ENCODE measurements at places on chromosomes 12 and 14.

DNA sequence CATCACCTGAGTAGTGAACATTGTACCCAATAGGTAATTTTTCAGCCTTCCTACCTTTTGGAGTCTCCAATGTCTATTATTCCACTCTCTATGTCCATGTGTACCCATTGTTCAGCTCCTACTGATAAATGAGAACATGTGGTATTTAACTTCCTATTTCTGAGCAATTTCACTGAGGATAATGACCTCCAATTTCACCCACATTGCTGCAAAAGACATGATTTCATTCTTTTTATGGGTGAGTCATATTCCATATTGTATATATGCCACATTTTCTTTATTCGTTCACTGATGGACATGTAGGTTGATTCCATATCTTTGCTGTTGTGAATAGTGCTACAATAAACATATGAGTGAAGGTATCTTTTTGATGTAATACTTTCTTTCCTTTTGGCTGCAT, 16.4 kb upstream of the BTG1 start:
- no peak for DNase-seq

- DNase-seq = peak; percentile 19
Observed at GRCh38 chr14:78758333-78758732, 588.2 kb downstream of the NRXN3 start.

DNA sequence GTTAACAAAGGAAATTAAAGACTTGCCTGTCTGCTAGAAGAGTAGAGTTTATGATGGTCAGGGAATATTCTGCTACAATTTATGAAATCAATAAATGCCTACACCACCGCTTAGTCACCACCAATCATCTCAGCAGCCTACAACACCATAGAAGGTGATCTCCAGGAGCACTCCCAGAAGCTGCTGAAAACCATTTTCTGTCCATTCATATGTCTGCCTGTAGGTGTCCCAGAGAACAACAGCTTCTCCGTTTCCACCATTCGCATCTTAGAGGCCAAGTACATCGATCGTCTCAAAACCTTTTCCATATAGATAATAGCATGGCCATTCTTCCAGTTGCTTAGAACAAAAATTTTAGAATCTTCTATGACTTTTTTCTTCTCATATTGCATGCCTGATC, 303.4 kb downstream of the KCNC2 start:
- DNase-seq = no peak

- DNase-seq = no peak
Observed at GRCh38 chr12:6925540-6926279, 2.0 kb upstream of the ATN1 start.

DNA sequence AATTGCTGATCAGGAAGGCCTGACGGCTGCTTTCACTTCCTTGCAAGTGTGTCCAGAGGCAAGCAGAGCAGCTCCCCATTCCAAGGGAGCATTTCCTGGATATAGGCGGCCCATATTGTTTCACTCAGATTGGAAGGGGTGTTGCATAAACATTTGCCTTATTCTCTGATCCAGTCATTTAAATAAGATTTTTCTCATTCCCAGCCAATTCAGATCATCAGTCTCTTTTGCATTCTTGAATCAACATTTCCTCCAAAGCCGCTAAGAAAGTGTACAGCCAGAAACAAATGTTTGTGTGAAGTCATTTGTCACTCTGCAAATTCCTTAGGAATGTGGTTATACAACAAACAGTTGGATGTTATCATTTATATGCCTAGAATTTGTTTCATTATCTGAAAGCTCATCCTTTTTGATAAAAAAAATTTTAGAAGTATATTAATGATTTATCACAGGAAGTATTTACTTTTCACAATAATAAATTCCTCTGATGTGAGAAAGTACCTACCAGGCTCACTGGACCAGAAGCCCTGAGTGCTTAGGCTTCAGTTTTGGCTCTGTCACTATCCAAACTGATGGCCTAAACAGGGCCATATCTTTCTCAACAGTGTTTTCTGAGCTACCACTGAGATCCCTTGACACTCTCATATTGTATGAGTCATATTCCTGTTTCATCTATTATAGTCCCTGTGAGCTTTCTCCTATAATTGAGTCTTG, 379.6 kb downstream of the CCDC91 start:
- DNase-seq = no peak

GRCh38 chr12:33551006-33551405, 111.4 kb upstream of the SYT10 start:
- DNase-seq = no peak

- DNase-seq = no peak
Observed at GRCh38 chr14:71175491-71175890, 268.2 kb downstream of the PCNX1 start.

DNA sequence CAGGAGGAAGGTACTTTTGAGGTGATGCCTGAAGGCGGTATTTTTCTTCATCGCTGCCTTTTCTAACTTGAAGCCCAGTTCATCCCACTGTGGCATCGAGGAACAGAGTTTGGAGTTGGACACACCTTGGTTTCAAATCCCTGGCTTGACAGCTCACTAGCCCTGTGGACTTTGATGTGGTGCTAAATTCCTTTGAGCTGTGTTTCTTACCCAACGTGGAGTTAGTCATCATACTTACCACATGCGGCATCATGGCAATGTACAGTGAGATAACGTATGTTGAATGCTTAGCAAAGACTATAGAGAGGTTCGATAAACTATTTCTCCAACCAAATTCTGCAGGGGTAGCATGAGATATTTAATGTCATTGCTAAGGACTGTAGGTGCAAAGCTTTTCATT, 3.4 kb downstream of the PLEKHG3 start:
- DNase-seq = peak; percentile 18

DNA sequence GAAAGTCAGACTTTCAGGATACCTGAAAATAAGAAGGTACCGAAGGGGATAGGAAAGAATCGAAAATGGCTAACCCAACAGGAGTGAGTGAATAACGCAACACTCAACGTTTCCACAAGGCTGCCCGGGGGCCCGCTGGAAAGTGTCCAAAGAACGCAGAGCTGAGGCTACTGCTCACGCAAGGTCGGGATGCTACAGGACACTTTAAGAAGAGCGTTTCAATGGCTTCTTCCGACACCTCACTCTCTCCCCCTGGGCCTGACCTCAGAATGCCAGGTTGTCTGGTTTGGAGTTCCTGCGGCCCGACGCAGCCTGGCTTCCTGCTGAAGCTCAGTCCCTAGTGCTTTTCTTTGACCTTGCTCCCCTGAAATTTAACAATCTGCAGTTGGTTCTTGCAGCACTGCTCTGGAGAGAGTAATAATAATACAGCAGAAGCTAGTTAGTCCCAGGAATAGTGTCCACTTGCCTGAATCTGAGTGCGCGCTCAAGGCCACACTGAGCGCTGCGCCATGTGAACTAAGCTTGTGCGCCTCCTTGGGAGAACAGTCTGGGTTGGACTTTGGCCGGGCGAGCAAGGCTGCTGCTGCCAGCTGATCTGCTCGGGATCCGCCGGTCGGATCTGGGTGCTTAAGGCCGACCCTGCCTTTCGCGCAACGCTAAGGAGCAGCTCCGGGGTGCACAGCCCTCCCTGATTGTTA, 2.0 kb upstream of the ALX1 start:
- DNase-seq = no peak

- no peak for DNase-seq
Observed at GRCh38 chr12:124537525-124538193, 29.8 kb downstream of the NCOR2 start.

DNA sequence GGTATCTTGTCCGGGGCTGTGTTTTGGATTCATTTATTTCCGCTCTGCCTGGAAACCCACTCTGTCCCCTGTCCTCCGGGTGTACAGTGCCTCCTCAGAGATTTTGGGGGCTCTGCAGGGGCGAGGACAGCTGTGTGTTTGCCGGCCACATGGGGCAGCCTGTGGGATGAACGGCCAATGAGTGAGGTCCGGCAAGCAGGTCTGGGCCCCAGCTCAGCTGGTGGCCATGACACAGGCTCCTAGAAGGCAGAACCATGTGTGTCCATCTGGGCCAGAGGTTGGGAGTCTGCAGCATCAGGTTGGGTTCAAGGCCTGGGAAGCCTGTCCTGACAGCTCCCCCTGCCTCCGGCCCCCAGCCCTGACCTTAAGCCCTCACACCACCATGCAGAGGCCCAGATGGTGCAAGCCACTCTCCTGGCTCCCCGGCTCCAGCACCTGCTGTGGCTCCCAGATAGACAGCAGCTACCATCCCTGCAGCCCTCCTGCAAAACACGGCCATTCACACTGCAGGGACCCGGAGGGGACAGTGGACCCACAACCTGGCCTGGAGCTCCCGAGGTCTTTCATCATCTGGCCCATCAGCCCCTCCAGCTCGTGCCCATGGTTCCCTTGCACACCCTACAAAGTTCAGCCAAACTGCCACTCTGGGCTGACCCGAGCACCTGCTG, 220.1 kb upstream of the C14orf180 start:
- DNase-seq = no peak

GRCh38 chr14:68082698-68083291, 263.2 kb downstream of the RAD51B start:
- no peak for DNase-seq

DNA sequence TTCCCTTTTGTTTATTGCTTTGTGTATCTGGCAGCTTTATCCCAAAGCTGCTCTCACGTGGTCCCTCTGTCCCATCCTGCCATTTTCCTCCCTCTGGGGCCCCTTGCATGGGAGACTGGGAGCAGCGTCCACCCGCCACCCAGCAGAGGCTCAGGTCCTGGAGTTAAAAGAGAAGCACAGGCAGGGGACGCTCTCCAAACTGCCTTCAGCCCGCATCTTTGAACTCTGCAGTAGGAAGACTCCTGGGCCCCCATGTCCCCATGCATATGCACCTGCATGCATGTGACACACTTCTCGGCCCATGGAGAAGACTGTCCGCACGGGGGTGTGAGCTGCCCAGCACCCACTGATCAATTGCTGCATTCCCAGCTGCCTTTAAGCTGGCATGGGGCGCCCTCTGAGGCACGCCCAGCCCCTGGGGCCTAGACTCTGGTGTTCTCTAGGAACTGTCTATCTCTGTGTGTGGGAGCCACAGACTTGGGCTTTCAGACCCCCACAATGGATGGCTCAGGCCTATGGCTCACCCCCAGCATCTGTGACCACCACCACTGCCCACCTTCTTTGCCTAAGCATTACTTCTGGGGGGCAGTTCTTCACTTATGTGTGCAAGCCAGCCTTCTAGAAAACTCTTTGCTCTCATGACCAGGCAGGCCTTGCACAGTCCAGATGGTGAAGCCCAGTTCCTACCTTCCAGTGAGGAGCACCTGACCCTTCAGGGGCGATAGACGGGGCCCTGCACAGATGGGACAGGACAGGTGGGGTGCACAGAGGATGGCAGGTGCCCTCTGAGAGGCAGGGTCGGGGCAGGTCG, 96.1 kb upstream of the DIO3 start:
- DNase-seq = no peak

DNA sequence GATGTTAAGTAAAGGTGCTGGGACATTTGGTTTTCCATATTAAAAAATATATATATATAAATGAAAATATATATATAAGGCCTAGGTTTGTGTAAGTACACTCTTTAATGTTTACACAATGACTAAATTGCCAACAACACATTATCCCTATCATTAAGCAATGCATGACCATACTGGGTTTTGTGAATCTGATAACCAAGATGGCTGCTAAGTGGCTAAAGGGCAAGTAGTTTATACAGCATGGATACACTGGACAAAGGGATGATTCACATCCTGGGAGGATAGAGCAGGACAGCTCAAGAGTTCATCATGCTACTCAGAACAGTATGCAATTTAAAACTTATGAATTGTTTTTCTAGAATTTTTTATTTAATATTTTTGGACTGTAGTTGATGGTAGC, 89.3 kb downstream of the FIGNL2 start:
- no peak for DNase-seq

GRCh38 chr14:82067221-82067875, 533.7 kb upstream of the SEL1L start:
- no peak for DNase-seq

DNA sequence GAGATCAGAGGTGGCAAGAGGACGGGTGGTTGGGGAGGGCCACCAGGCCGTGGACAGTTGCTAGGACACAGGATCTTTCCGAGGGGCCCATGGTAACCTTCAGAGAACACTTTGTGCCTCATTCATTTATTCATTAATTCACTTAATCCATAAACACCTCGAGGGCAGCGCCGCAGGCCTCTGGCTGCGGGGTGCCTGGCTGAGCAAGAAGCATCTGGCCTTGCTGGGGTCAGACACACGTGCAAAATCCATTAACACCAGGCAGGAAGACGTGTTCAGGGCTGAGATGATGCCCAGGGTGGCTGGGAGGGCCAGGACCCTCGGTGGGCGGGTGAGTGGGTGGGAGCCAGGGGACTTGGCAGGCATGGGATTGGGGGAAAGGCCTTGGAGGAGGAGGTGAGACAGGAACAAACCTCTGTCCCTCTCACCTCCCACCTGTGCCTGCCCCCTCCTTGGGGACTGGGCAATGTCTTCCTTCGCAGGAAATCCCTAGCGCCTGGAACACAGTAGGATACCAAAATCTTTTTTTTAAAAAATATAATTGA, 6.6 kb upstream of the DLK1 start:
- no peak for DNase-seq

DNA sequence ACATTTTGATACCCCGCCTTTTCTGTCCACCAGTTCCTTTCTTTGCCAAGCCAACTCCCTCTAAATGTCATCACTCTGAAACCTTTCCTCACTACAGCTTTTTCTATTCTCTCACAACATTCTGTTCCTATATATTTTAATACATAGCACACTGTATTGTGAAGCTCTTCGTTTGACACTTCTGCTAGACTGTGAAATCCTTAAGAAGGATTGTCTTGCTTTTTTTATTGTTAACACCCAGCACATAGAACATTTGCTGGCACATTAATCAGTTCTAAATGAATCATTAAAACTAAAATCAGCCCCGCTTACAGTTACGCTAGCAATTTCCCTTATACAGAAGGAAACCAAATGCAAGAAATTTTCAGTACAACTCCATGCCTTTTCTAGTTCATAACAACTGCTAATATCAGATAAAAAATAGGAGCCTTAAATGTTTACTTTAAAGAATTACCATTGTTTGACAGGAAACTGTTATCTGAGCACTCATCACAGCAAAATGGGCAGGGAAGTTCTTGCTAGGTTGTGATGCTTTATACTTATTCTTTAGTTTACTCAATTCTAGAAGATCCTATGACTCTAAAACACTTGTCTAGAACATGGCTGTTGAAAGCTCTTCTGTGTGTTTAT, 93.5 kb downstream of the PPP1R12A start:
- no peak for DNase-seq

- no peak for DNase-seq
Observed at GRCh38 chr12:127509066-127509778, 757.7 kb upstream of the TMEM132C start.

DNA sequence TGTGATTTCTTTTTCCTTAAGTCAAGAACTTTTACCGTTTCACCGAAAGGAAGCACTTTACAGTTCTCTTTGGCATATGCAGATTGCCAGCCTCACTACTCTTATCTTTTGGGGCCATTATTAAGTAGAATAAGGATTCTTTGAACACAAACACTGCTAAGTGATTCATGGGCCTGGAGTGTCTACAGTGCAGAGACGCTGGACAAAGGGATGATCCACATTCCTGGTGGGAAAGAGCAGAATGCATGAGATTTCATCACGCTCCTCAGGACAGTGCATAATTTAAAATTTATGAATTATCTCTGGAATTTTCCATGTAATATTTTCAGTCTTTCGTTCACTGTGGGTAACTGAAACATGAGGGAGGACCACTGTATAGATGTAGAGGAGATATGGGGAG, 90.2 kb downstream of the TTLL5 start:
- DNase-seq = no peak
